ENCODE measurements at places on chromosomes 1 and 21.

DNA sequence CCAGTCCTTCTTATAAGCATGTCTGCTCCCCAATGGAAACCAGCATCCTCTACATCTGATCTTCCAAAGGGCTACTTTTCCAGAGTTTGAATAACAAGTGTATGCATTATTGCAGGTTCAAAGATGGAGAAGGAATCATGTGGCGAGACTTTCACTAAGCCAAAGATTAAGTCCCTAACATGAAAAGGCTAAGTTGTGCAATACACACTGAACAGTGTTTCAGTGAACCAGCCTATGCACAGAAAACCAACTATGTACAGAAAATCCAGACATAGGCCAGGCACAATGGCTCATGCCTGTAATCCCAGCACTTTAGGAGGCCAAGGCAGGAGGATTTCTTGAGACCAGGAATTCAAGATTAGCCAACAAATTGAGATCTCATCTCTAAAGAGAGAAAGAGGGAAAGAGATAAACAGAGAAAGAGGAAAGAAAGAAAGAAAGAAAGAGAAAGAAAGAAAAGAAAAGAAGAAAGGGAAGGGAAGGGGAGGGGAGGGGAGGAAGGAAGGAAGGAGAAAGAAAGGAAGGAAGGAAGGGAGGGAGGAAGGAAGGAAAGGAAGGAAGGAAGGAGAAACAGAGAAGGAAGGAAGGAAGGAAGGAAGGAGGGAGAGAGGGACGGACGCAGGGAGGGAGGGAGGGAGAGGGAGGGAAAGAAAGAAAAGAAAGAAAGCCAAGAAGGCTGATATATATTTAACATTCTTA lies 181.7 kb downstream of the LTN1 start:
- no peak for DNase-seq

- DNase-seq = no peak
These were observed 52.2 kb downstream of the TRAF5 start for GRCh38 chr1:211378844-211379243.

GRCh38 chr1:94873520-94874351 lies 53.2 kb downstream of the CNN3 start:
- DNase-seq = no peak

GRCh38 chr1:212951126-212951946 lies 995 bp downstream of the VASH2 start:
- no peak for DNase-seq

DNA sequence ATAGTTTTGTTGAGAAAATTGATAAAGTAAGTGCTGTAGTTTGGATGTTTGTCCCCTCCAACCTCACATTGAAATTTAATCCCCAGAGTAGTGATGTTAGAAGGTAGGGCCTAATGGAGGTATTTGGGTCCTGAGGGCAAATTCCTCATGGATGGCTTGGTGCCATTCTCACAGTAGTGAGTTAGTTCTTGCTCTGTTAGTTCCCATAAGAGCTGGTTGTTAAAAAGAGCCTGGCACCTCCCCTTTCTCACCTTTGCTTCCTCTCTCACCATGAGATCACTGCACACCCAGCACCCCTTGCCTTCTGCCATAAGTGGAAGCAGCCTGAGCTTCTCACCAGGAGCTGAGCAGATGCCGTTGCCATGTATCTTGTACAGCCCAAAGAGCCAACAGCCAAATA lies 354.8 kb upstream of the NFIA start:
- DNase-seq = no peak

All from cerebellum (tissue), 4 donors.